IMR-90 (cell line): ENCODE measurements at places on chromosomes 4 and X. TPM values are rescaled to one million over a fixed set of nuclear protein-coding genes. Genes with fewer than 3 reads are reported as not detected.

The FBXO8 gene
- total RNA-seq: 23.9 and 25.6 TPM in 2 replicates

The NWD2 gene
- total RNA-seq: not detected in 2 replicates

The NPY5R gene
- total RNA-seq: not detected in 2 replicates

DNA sequence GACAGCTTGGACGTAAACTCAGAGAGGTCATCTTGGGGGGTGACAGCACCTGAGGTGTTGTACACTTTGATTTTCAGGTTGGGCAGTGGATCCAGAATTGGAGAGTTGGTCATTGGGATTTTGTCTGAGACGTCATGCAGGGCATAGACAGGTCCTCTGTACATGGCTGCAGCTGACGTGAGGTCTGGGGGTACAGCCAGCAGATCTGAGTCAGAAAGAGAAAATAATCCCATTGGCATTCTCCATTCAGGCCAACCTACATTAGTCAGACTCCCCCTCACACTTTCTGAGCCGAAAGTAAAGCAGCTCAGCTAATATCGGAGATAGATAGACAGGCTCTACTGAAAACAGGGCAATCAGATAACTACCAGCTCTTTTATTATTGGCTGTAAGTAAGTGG lies 329.7 kb downstream of the UNC5C start:
- DNase-seq: peak; percentile 89

- peak; percentile 51 for DNase-seq
These were observed 50.0 kb downstream of the HOPX start for GRCh38 chr4:56630876-56631666.

DNA sequence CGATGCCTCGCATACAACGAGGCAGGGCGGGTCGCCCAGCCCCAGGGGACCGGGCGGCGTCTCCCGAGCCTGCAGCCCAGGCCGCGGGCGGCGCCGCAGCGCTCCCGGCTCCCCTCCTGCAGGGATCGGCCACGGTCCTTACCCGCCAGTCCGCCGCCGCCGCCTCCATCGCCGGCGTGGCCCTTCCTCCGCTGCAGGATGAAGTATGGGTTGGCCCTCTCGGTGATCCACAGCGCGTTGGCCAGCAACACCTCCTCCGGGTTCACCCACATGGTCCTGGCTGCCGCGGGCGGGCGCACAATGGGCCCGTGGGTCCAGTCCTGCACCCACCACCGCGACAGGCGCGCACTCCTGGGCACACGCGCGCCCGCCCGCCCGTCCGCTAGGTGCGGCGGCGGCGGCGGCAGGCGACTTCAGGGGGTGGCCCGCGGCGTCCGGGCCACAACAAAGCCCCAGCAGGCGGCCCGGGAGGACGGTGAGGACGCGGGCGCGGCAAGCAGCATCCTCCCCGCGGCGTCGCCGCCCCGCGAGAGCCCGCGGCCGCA lies 339 bp downstream of the TBC1D9 start:
- DNase-seq: peak; percentile 46

DNA sequence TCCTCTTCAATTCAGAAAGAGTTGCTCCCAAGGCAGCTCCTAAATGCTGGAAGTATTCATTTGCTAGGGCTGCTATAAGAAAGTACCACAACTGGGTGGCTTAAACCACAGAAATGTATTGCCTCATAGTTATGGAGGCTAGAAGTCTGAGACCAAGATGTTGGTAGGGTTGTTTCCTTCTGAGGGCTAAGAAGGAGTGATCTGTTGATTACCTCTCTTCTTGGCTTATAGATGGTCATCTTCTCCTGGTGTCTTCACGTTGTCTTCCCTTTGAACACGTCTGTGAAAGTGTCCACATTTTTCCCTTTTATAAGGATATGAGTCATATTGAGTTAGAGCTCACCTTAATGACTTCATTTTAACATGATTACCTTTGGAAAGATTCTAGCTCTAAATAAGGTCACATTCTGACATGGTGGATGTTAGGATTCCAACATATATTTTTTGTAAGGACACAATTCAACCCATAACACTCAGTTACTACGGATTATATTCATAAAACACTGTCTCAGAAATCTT lies 266.3 kb downstream of the SPATA18 start:
- DNase-seq: no peak

- no peak for DNase-seq
These were observed 554.6 kb downstream of the NLGN4X start for GRCh38 chrX:5674036-5674435.
